Activated naive CD8-positive, alpha-beta T cell treated with anti-CD3 and anti-CD28 coated beads for 36 hours (primary cell): ENCODE measurements at places on chromosomes 3 and 15. TPM values are rescaled to one million over a fixed set of nuclear protein-coding genes. Genes with fewer than 3 reads are reported as not detected.

The APPL1 gene
- total RNA-seq: 36.2 TPM

The CHRD gene
- total RNA-seq: not detected

The ARHGAP31 gene
- total RNA-seq: 9.7 TPM

The CPNE4 gene
- total RNA-seq: not detected

The ADGRG7 gene
- not detected for total RNA-seq

The EFHB gene
- total RNA-seq: 0.87 TPM

The CHMP2B gene
- total RNA-seq: 34.5 TPM

The KLF15 gene
- total RNA-seq: 0.41 TPM

The GATM gene
- total RNA-seq: 5.0 TPM
